ENCODE measurements at places on chromosomes 13 and 19.

- no peak for DNase-seq
Measured at GRCh38 chr19:42363614-42364346, 26.3 kb downstream of the CNFN start.

DNA sequence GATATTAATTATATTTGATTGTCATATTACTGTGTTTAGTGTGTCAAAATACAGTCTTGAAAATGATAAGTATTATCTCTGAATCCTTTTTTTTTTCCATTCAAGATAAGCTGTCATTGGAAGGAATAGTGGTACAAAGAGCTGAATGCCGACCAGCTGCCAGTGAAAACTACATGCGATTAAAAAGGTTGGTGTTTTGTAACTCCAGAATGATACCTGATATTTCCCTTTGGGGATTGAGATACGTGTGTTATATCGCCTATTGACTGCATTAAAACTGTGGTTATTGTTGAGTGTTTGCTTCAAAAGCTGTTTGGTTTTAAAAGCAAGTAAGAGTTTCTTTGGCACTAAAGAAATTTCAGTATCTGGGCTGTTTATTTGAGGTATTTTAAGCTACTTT is 6.5 kb upstream of the KCTD4 start:
- no peak for DNase-seq

DNA sequence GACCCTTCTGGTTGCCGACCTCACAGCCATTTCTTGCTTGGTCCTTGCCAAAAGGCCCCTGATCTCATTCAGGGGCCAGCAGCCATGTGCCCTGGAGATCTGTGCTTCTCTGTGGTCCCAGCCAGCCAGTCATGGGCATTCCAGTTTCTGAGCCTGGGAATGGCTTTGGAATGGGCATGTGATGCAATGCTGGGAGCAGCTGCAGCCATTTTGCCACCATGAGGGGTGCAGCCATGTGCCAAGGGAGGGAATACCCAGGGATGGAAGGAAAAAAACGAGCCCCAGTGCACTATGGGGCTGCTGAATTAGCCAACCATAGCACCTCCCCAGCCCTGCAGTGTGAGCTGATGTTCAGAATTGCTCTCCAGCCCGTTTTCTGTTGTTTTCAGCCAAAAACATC is 26.3 kb downstream of the F2RL3 start:
- no peak for DNase-seq

- DNase-seq = no peak
Measured at GRCh38 chr13:42990291-42991232, 1.5 kb downstream of the EPSTI1 start.

- DNase-seq = peak; percentile 86
Measured at GRCh38 chr13:53151336-53152056, 122.9 kb downstream of the OLFM4 start.
